Activated CD8-positive, alpha-beta memory T cell treated with anti-CD3 and anti-CD28 coated beads, Interleukin-2, amount 10 ng/mL, durations not matched to agents 7 days and 5 days (primary cell): ENCODE measurements at places on chromosomes 12 and 14.

DNA sequence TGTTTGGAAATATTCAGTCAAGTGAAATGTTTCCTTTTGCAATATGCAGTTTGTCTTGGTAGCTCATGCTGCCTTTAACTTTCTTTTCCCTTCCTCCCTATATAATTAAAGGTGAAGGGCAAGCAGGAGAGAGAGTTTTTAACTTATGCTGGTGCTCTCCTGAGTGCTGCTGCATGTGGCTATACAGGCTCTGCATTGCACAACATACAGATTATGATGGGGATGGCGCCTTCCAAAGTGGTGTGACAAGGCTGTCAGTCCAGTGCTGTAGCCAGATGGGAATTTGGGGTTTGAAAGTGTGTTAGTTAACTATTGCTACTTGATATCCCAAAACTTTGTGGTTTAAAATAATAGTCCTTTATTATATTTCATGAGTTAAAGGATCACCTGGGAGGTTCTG is 199.0 kb downstream of the ATP23 start:
- DNase-seq, result no peak
- no peaks in the 10 kb centered on the region for H3K36me3 ChIP-seq
- H3K27me3 ChIP-seq, result no peaks in the 10 kb centered on the region
- no peak overlapping the region for H3K27ac ChIP-seq
- H3K4me3 ChIP-seq, result no peak overlapping the region

- no peak for DNase-seq
- H3K4me1 ChIP-seq, result peaks cover 24% of the 10 kb centered on the region
- no peak overlapping the region for H3K4me3 ChIP-seq
- H3K27me3 ChIP-seq, result no peaks in the 10 kb centered on the region
- no peak overlapping the region for H3K27ac ChIP-seq
These were observed 12.4 kb downstream of the ZBTB42 start for GRCh38 chr14:104813286-104813685.

- DNase-seq, result no peak
- H3K4me3 ChIP-seq, result no peak overlapping the region
- peaks cover 12% of the 10 kb centered on the region for H3K4me1 ChIP-seq
- no peak overlapping the region for H3K27ac ChIP-seq
- H3K36me3 ChIP-seq, result no peaks in the 10 kb centered on the region
These were observed 119.3 kb downstream of the BEGAIN start for GRCh38 chr14:100467939-100468338.

GRCh38 chr12:121990692-121991603 is 30.7 kb upstream of the BCL7A start:
- H3K36me3 ChIP-seq, result no peaks in the 10 kb centered on the region
- no peak overlapping the region for H3K4me3 ChIP-seq
- H3K27ac ChIP-seq, result no peak overlapping the region
- H3K4me1 ChIP-seq, result peaks cover 22% of the 10 kb centered on the region

GRCh38 chr12:5308216-5308615 is 123.7 kb upstream of the NTF3 start:
- DNase-seq, result no peak
- no peaks in the 10 kb centered on the region for H3K4me1 ChIP-seq
- H3K27ac ChIP-seq, result no peak overlapping the region
- H3K36me3 ChIP-seq, result no peaks in the 10 kb centered on the region

DNA sequence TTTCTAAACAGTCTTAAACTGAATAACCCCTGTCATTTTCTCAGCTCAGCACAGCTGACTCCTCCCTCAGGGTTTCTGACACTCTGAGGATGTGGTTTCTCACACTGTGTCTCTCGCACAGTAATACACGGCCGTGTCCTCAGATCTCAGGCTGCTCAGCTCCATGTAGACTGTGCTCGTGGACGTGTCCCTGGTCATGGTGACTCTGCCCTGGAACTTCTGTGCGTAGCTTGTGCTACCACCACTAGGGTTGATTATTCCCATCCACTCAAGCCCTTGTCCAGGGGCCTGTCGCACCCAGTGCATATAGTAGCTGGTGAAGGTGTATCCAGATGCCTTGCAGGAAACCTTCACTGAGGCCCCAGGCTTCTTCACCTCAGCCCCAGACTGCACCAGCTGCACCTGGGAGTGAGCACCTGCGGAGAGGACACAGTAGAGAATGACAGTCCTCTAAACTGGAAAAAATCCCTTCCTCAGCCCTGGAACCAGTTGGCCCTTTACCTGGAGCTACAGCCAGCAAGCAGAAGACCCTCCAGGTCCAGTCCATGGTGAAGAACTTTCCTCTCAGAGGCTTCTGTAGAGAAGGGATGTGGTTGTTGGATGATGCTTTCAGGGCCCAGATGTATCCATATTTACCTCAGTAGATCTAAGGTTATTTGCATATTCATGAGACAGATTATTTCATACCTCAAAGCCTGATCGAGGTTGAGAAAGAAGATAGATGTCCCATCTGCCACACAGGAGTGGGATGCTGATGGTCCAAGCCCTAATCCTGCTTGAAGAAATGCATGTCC is 984.8 kb downstream of the TMEM121 start:
- DNase-seq, result peak; percentile 85
- peak overlapping the region; percentile 1 for H3K4me3 ChIP-seq
- H3K27me3 ChIP-seq, result peaks cover 39% of the 10 kb centered on the region
- H3K36me3 ChIP-seq, result no peaks in the 10 kb centered on the region
- H3K4me1 ChIP-seq, result peaks cover 65% of the 10 kb centered on the region

DNA sequence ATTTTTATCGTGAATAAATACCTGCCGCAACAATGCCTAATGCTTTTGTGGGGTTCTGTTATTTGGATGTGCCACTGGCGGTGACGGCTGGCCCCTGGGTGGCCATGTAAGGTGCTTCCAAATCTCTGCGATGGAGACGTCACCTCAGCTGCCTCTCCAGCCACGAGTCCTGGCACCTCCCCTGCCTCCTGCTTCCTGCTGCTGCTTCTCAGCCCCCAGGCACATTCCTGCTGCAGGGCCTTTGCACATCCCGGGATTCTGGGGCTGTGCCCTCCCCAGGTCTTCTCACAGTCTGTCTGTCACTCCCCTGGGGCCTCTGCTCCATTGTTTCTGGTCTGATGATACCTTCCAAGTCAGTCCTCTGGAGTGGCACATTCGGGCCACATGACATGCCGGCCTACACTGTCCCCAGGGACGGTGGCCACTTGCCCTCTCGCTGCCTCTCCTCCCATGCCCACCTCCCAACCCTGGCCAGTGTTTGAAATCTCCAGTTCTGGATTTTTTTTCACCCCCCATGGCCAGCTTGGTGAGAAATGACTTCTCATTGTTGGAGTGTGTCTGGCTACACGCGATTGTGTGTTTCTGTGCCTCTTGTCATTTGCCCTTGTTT is 151.8 kb downstream of the KIF26A start:
- H3K36me3 ChIP-seq, result no peaks in the 10 kb centered on the region
- no peak for DNase-seq
- no peak overlapping the region for H3K4me3 ChIP-seq
- no peak overlapping the region for H3K27ac ChIP-seq
- H3K27me3 ChIP-seq, result no peaks in the 10 kb centered on the region

GRCh38 chr12:14824012-14824634 is 10.1 kb upstream of the SMCO3 start:
- DNase-seq, result no peak
- H3K36me3 ChIP-seq, result no peaks in the 10 kb centered on the region
- H3K4me3 ChIP-seq, result no peak overlapping the region

- DNase-seq, result no peak
- no peaks in the 10 kb centered on the region for H3K36me3 ChIP-seq
- no peak overlapping the region for H3K4me3 ChIP-seq
- H3K27me3 ChIP-seq, result no peaks in the 10 kb centered on the region
- H3K27ac ChIP-seq, result no peak overlapping the region
These were observed 1036.5 kb upstream of the NOVA1 start for GRCh38 chr14:27634056-27634970.

- H3K27ac ChIP-seq, result no peak overlapping the region
- peaks cover 3% of the 10 kb centered on the region for H3K27me3 ChIP-seq
- no peak overlapping the region for H3K4me3 ChIP-seq
- no peaks in the 10 kb centered on the region for H3K36me3 ChIP-seq
These were observed 17.7 kb downstream of the NOC4L start for GRCh38 chr12:132161796-132162507.

DNA sequence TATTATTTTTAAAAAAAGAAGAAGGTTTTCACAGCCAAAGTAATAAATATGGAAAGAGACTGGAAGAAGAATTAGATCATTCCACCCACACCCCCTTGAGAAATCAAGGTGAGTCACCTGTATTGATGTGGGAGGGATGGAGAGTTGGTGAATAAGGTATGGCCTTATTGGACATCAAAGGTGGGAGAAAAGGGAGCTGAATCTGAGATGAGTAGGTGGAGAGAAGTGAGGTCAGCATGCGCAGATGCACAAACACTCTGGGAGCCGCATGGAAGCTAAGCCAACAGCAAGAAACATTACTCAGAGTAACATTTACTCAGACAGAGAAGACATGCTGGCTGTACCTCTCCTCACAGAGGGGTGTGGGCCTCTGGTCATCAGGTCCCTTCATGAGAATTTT is 113.1 kb upstream of the FOXG1 start:
- H3K4me1 ChIP-seq, result no peaks in the 10 kb centered on the region
- H3K4me3 ChIP-seq, result no peak overlapping the region
- H3K36me3 ChIP-seq, result no peaks in the 10 kb centered on the region
- no peak for DNase-seq
- no peaks in the 10 kb centered on the region for H3K27me3 ChIP-seq

GRCh38 chr12:116280595-116281290 is 3.2 kb upstream of the MED13L start:
- H3K36me3 ChIP-seq, result peaks cover 6% of the 10 kb centered on the region
- no peak overlapping the region for H3K27ac ChIP-seq
- H3K27me3 ChIP-seq, result no peaks in the 10 kb centered on the region
- no peak for DNase-seq
- no peak overlapping the region for H3K4me3 ChIP-seq

- no peaks in the 10 kb centered on the region for H3K36me3 ChIP-seq
- no peak overlapping the region for H3K27ac ChIP-seq
- H3K4me3 ChIP-seq, result no peak overlapping the region
- H3K4me1 ChIP-seq, result no peaks in the 10 kb centered on the region
These were observed 11.4 kb upstream of the ATP2A2 start for GRCh38 chr12:110269622-110270124.

GRCh38 chr12:42648061-42648460 is 58.5 kb upstream of the PRICKLE1 start:
- no peak overlapping the region for H3K27ac ChIP-seq
- no peaks in the 10 kb centered on the region for H3K4me1 ChIP-seq
- no peak overlapping the region for H3K4me3 ChIP-seq
- H3K36me3 ChIP-seq, result no peaks in the 10 kb centered on the region
- no peak for DNase-seq
- H3K27me3 ChIP-seq, result no peaks in the 10 kb centered on the region

- DNase-seq, result no peak
- H3K36me3 ChIP-seq, result no peaks in the 10 kb centered on the region
- no peak overlapping the region for H3K4me3 ChIP-seq
- H3K27ac ChIP-seq, result no peak overlapping the region
- peaks cover 19% of the 10 kb centered on the region for H3K27me3 ChIP-seq
These were observed 3.9 kb upstream of the GPR84 start for GRCh38 chr12:54368025-54368708.

- no peak for DNase-seq
- no peak overlapping the region for H3K27ac ChIP-seq
- no peaks in the 10 kb centered on the region for H3K4me1 ChIP-seq
- H3K4me3 ChIP-seq, result no peak overlapping the region
- no peaks in the 10 kb centered on the region for H3K36me3 ChIP-seq
- H3K27me3 ChIP-seq, result no peaks in the 10 kb centered on the region
These were observed 354.9 kb downstream of the RAD51B start for GRCh38 chr14:68174446-68174845.

DNA sequence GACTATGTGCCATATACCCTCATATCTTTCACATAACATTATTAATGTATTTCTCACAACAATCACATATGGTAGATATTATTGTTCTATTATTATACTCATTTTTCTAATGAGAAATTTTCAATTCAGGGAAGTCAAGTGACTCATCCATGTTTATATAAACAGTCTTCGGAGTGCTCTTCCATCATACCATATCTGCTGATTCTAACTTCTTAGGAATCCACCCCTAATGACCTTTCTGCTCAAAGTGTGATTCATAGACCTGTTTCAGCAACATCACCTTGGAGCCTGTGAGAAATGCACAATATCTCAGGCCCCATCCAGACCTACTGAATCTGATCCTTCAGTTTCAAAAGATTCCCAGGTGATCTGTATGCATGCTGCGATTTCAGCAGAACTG is 39.8 kb upstream of the OVCH1 start:
- H3K27ac ChIP-seq, result no peak overlapping the region
- H3K4me3 ChIP-seq, result no peak overlapping the region
- DNase-seq, result no peak
- H3K4me1 ChIP-seq, result no peaks in the 10 kb centered on the region
- H3K36me3 ChIP-seq, result no peaks in the 10 kb centered on the region

DNA sequence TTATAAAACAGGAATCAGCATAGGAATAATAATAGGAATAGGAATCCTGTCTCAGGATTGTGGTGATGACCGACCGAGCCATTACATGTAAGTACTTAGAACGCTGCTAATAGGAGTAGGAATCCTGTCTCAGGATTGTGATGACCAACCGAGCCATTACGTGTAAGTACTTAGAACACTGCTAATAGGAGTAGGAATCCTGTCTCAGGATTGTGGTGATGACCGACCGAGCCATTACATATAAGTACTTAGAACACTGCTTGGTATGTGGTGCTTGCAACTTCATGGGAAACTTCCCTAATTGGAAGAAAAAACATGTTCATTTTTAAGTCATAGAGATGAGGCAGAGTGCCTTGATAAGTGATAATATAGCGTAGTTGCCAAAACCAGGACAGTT is 30.0 kb downstream of the ELK3 start:
- no peak for DNase-seq

GRCh38 chr12:104381731-104382480 is 74.8 kb upstream of the CHST11 start:
- H3K4me3 ChIP-seq, result no peak overlapping the region
- peaks cover 14% of the 10 kb centered on the region for H3K4me1 ChIP-seq
- peaks cover 8% of the 10 kb centered on the region for H3K27me3 ChIP-seq

GRCh38 chr12:91384806-91385205 is 202.2 kb upstream of the DCN start:
- no peak overlapping the region for H3K27ac ChIP-seq
- H3K4me3 ChIP-seq, result no peak overlapping the region
- H3K27me3 ChIP-seq, result peaks cover 11% of the 10 kb centered on the region
- DNase-seq, result no peak
- H3K4me1 ChIP-seq, result peaks cover 10% of the 10 kb centered on the region

- no peaks in the 10 kb centered on the region for H3K36me3 ChIP-seq
- H3K27me3 ChIP-seq, result no peaks in the 10 kb centered on the region
- H3K4me3 ChIP-seq, result no peak overlapping the region
- H3K4me1 ChIP-seq, result no peaks in the 10 kb centered on the region
- DNase-seq, result no peak
- no peak overlapping the region for H3K27ac ChIP-seq
These were observed 466.9 kb upstream of the STXBP6 start for GRCh38 chr14:25516838-25517237.
